ENCODE measurements at places on chromosomes 5 and 9. TPM values are rescaled to one million over a fixed set of nuclear protein-coding genes. Genes with fewer than 3 reads are reported as not detected.

- no peak for DNase-seq
Observed at GRCh38 chr9:136331556-136332481, 4.5 kb downstream of the GPSM1 start.

GRCh38 chr9:130659699-130660248 is 4.6 kb upstream of the PRDM12 start:
- no peak for DNase-seq

Gene CHD1
- 48.4 TPM for total RNA-seq

Gene BRINP1
- total RNA-seq: 0.33 TPM

Gene TSSK1B
- 0.50 TPM for total RNA-seq

- DNase-seq: no peak
Observed at GRCh38 chr9:126015424-126015823, 268.3 kb downstream of the PBX3 start.

DNA sequence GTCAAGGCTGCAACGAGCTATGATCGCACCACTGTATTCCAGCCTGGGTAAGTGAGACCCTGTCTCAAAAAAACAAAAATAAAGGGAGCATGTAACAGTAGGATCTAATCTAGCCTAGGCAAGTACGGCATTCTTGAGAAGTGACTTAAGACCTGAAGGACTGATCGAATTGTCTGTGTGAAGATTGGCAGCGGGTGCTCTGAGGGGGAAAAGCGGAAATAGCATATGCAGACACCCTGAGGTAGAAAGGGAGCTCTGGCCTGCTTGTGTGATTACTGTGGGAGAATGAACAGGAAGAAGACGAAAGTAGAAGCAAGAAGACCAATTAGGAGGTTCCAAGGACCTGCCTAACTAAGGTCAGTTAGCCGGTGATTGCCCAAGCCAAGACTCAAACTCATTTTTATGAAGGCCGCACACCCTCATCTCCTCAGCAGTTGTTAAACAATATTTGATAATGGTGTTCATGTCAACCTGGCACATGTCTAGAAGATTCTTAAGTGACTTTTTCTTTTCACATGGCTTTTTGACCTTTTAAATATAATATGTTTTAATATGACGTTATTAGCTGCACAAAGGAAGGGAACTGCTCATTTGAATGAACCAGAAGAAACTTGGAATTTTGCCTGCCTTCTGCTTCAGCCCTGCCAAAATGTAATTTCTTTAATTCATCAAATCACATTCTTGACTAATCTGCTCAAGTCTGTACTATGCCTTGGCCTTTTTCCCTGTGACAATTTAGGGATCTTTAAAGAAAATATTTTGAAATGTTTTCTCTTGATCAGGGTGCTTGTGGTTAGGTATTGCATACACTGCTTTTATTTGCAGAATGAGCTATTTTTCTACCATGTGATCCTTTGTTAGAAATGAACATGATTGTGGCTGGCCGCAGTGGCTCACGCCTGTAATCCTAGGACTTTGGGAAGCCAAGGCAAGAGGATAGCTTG is 289.2 kb upstream of the DMRT1 start:
- peak; percentile 53 for DNase-seq

DNA sequence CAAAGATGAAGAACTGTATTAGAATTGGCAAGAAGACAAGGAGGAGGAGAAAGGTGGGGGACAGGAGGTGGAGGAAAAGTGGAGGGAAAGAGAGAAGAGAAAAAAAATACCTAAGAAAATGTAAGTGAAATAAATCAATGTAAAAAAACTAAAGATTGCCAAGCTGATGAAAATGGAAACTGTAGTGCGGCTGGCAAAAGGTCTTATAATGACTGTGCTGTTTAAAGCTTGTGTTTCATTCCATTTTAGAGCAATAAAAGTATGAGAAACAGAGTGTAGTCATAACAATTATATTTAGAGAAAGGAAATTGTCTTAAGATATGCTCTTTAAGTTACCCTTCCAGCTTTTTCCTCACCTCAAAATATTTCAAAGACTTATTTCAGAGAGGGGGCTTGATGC is 670.5 kb upstream of the SEMA6A start:
- DNase-seq: no peak
